Temporal lobe (tissue), 4 donors: ENCODE measurements at places on chromosomes 13 and 19. TPM values are rescaled to one million over a fixed set of nuclear protein-coding genes. Genes with fewer than 3 reads are reported as not detected.

Gene EPS8L1
- 4.9 TPM for total RNA-seq

Gene KLHL1
- total RNA-seq, result 69.3 TPM

Gene ZNF225
- 11.3 TPM for total RNA-seq

Gene NRTN
- 0.25 TPM for total RNA-seq

Gene ZSWIM4
- total RNA-seq, result 14.0 TPM
